ENCODE measurements at places on chromosomes 13 and 19.

GRCh38 chr13:44303681-44304432 is 69.8 kb upstream of the SERP2 start:
- DNase-seq, result no peak

DNA sequence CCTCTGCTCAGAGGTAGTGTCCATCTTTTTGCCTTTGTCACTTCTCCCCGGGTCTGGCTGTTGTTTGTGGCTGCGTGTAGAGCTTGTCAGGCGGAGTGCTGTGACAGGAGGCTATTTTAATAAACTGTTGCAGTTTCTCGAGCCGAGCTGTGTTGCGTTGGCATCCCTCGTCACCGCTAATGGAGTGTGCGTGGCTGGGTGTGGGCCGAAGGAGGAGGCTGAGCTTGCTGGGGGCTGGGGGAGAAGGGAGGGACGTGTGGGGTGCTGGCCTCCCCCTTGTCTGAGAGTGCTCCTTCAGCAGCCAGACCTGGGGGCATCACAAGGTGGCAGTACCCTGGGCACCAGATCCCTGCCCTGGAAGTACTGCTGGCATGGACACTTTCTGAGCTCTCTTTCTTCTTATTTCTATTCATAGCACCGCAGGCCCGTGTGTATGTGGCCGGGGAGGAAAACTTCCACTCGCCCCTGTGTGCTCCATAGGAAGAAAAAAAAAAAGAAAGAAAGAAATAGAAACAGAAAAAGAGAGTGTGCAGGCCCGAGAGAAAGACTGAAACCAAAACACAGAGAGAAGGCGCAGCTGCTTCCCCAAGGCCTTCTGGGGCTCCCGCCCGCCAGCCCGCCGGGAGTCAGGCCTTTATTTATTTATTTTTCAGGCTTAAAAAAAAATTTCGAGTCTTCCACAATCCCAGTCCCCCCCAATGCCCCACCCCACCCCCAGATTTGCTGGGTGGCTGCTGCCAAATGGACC is 27.0 kb downstream of the NFIX start:
- DNase-seq, result no peak

DNA sequence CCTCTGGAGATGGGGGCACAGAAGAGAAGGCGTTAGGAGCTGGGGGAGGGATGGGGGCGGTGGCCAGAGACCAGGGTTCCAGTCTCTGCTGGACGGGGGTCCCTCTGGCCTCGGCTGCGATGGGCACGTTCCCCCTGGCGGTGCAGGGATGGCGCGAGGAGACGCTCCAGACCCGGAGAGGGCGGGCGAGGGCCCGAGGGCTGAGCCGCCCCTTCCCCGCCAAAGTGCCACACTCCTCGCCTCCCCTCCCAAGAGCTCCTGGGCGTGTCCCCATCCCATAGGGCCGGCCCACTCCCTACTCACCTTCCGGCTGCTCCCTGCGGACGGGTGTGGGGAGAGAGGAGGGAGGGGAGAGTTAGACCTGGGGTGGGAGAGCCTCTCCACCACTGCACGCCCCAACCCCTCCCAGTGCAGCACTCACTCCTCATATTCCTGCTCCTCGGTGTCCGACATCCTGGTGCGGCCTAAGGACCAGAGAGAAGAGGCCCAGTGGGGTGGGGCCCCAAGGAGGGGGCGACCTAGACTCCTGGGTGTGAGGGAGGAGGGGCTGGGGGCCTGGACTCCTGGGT is 2.2 kb downstream of the TNNT1 start:
- no peak for DNase-seq

- DNase-seq, result no peak
These were observed 19.4 kb downstream of the ZNF816 start for GRCh38 chr19:52943134-52943883.

DNA sequence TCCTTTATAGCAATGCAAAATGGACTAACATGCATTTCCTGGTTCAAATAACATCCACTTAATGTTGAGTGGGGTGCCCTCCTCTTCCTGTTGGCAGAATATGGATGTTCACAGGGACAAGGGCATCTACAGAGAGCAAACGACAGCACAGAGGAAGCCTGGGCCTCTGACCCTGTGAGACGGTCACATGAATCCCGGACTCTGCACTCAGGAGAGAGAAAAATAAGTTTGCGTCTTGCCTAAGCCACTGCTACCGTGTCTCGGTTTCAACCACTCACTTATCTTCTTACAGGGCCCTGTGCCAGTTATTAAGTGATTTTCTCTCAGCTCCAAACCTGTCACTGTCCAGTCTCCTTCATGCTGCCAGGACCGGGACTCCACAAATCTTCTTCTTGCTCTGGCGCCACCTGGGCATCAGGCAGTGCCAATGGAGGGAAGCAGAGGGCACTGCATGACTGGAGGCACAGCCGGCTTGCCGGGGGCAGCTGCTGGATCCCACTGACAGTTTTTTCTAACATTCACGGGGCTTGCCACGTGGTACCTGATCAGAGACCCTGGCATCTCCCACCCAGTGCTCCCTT is 11.8 kb downstream of the LIG1 start:
- DNase-seq, result no peak

- DNase-seq, result peak; percentile 71
These were observed 34.2 kb upstream of the PNMA8B start for GRCh38 chr19:46529622-46530451.

- DNase-seq, result no peak
These were observed 7.2 kb downstream of the MED29 start for GRCh38 chr19:39398297-39398864.

GRCh38 chr19:53132141-53132991 is at the start of gene ZNF415:
TSS of gene ZNF415 (minus strand) at chr19:53132910. CDS start at chr19:53122676, 10,234 bp downstream.
- DNase-seq, result peak; percentile 34

- DNase-seq, result no peak
These were observed 208.8 kb upstream of the SOX21 start for GRCh38 chr13:94921181-94921580.

GRCh38 chr19:5926641-5927440 is 12.8 kb downstream of the CAPS start:
- no peak for DNase-seq

GRCh38 chr19:416416-416815 is 7.5 kb upstream of the C2CD4C start:
- DNase-seq, result no peak

DNA sequence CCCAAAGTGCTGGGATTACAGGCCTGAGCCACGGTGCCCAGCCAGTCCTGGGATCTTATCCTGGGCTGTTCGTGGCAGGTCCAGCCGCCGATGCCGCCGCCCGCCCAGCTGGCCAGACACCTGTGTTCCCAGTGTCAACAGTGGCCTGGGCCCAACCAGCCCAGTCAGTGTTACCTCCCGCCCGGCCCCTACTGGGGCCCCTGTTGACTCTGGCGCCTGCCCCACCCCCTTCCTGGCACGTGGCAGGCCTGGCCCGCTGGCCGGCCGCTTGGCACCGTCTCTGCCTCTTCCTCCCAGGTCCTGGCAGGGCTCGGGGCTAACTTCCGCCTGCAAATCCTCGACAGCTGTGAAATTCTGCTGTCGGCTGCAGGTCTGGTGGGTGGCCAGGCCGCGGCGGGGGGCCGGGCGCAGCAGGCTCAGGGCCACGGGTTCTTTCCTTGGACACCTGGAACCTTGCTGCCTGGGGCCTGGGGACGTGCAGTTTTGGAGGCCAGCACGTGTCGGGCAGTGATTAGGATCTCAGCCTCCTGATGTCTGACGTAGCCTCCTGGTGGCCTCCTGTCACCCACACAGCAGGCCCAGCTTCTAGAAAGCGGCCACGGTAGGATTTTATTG is 9.1 kb downstream of the ARID3A start:
- DNase-seq, result no peak

DNA sequence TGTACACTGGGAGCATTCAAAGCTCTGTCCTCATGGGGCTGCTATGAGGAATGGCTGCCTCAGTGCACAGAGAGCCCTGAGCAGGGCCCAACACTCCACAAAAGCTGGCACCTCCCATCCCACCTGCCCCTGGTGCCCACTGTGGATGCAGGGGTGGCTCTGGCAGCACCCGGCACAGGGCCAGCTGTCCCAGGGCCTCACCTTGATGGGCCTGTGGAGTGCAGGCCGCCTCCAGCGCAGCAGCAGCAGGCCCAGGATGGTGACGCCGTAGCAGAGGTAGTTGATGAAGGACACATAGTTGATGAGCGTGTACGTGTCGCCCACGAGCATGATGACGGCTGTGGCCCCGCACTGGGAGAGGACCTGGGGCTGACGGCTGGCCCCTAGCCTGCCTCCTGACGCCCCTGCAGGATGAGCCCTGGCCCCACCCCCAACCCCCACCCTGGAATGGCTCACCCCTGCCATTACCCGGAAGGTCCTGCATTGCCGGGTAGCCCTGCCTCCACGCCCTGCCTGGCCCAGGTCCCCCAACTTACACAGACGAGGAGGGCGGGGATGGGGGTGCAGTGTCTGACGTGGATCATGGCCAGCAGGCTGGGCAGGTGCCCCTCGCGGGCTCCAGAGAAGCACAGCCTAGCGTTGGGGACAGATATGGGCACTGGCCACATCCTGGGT is 15.2 kb downstream of the SLC7A10 start:
- no peak for DNase-seq

DNA sequence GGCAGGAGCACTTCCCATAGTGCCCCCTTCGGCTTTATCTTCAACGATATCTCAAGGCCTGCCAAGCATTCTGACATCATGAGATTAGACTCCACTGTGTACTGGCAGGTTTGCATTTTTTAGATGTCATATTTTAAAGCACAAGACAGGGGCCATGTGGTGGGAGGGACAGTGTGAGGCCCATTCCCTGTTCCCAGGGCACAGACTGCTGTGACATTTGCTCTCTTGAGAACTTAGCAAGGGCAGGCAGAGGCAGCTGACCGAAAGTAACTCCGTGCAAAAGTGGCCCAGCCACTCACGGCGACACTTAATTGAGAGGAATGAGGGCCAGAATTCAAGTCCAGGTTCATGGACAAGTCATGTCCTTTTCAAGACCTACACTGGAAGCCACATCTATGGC is 201.8 kb downstream of the COL4A1 start:
- no peak for DNase-seq

DNA sequence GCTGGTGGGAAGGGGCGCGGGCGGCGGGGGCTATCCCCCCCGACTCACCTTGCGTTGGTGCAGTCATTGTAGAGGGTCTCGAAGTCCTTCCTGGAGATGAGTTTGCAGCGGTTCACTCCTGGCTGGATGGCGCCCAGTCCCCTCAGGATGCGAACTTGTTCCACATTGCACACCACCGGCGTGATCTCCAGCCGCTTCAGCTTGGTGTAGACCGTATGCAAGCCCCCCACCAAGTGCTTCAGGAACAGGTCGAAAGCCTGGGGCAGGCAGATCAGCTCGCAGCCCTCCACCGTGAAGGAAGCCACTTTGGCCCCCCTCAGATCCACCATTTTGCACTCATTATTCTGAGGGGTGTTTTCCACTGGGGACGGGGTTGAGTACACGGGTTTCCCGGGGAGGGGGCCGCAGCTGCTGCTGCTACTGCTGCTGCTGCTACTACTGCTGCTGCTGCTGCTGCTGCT is 1.1 kb downstream of the DACH1 start:
- DNase-seq, result no peak

DNA sequence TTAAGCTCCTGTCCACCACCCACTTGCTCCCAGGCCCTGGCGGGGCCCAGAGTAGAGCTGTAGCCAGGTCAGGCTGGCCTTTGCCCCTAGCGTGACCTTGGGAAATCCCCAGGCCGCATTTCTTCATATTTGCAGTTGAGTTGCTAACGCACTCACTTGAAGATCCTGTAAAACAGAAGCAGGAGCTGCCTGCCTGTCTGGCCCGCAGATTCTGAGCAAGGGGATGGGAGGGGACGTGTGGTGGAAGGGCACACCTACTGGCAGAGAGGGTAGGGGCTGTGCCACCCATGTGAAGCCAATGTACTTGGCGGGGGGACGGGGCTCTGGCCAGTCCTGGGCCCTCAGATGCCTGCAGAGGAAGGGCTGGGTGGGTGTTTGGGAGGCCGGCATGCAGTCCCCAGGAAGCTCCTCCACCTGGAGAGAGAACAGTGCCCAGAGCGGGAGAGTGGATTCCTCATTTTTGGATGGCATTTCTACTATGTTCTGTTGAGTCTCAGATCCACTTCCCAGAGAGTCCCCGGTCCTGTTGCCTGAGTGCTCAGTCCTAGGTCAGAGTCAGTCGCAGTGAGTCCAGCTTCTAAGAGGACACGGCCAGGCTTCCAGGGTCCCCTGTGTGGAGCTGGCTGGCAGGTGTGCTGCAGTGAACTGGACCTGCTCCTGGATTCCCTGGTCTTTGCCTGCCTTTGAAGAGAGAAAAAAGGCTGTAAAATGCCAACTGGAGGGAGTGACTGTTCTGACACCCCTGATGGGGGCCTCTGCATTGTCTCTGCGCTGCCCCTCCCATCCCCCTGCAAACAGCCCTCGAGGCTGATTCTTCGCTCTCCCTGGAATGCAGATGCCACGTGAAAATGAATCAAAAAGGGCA is 62.9 kb downstream of the GGACT start:
- DNase-seq, result no peak

- DNase-seq, result no peak
These were observed 3.4 kb downstream of the PVR start for GRCh38 chr19:44647144-44647543.

GRCh38 chr13:31427151-31428100 is 227.7 kb downstream of the B3GLCT start:
- DNase-seq, result no peak

GRCh38 chr19:17687857-17688784 is at the start of gene UNC13A:
TSS of gene UNC13A (minus strand) at chr19:17688354. CDS start at chr19:17688199, 155 bp downstream.
- DNase-seq, result peak; percentile 7

DNA sequence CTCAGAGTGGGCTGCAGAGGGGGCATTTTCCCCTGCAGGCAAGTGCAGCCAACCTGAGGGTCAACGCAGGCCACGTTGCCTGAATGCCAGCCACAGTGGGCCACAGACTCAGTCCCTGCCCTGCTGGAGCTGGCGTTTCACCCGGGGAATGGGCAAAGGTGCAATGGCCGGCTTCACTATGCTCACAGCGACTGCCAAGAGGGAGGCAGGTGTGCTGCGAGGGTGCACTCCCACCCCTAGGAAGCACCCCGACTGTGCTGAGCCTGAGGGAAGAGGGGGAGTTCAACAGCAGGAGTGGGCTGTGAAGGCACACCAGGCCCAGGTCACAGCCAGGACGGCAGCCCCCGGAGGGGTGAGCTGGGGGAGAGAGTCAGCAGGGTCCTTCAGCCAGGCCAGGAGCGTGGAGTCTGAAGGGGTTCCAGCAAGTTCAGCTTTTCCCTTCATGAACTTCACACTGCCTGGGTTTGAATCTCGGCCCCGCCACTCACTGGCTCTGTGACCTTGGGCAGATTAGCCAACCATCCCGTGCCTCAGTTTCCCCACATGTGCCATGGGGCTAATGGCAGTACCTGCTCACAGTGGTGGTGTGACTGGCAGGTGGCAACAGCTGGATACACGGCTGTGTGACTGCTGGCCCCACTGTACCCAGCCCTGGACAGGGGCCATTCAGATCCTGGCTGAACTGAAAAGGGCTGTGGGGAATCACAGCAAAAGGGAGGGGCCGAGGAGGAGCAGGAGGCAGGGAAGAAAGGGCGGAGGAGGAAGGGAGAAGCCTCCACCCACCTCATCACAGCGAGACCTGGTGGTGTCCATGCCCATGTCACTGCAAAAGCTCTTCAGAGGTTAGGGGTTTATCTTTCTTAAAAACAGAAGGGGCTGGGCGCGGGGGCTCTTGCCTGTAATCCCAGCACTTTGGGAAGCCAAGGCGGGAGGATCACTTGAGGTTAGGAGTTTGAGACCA is 7.6 kb downstream of the TRAPPC6A start:
- DNase-seq, result no peak

- DNase-seq, result peak; percentile 92
These were observed at the start of gene PIH1D1 for GRCh38 chr19:49451430-49452181. TSS of gene PIH1D1 (minus strand) at chr19:49451814. CDS start at chr19:49451574, 240 bp downstream.

Measured in activated gamma-delta T cell treated with anti-CD3 and anti-CD28 coated beads, Interleukin-2, amount 50 U/mL, for 16 hours (primary cell).